ENCODE measurements at places on chromosomes 2 and 18.
A peak's percentile ranks its signal among the peaks of the same experiment; 100 is the strongest.

GRCh38 chr2:85988914-85989270, 100.1 kb upstream of the ST3GAL5 start:
- DNase-seq = no peak

DNA sequence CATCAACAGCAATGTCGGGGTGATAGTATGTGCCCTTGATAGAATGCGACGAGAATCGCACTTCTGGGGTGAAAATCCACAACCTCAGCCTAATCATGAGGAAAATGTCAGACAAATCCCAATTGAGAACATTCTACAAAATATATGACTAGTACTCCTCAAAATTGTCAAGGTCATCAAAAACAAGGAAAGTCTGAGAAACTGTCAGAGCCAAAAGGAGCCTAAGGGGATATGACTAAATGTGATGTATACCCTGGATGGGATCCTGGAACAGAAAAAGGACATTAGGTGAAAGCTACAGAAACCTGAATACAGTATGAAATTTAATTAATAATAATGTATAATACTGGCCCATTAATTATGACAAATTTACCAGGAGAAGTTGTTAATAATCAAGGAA, 7.6 kb upstream of the CACNB4 start:
- no peak for DNase-seq

GRCh38 chr2:222797871-222798270, 63.0 kb upstream of the ACSL3 start:
- no peak for DNase-seq

- DNase-seq = no peak
Observed at GRCh38 chr18:35662293-35663062, 80.9 kb downstream of the GALNT1 start.

DNA sequence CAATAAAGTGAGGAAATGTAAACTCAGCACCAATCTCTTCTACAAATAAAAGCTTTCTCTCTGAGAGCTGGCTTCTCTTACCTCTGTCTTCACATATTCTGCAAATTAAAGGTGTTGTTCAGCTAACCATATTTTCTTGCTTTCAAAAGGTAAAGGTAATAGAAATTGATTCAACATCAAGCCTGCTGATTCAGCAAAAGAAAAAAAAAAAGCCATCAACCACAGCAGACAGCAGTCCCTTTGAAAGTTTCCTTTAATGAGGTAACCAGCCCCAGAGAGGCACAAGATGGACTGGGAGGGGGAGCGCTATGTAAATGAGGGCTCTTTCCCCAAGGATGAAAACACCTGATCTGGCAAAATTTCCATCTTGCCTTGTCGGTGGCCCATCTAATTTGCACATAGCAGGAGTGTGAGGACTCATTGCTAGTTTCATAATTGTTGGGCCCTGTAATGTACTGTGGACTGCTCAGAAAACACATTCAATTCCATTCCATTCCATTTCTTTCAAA, 154.9 kb upstream of the SOX11 start:
- no peak for DNase-seq

GRCh38 chr2:1632510-1632909, 111.8 kb downstream of the PXDN start:
- DNase-seq = no peak

GRCh38 chr2:1603059-1603458, 141.3 kb downstream of the PXDN start:
- DNase-seq = no peak

DNA sequence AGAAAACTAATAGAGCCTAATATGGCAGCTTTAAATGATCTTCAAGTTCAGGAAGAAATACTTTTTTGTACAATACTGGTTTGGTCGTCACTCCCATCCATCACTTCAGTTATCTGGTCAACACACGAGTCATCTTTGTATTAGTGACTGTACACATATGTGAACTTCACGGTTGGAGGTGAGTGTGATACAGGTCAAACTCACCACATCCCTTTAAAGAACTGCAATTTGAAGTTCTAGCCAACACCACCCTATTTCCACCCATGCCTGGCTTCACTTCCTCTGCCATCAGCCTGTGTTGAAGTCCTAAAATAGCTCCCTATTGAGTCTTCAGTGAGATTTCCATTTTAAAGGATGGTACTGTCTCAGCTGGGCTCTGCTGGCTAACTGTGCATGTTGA, 361.9 kb downstream of the TXNL1 start:
- no peak for DNase-seq

DNA sequence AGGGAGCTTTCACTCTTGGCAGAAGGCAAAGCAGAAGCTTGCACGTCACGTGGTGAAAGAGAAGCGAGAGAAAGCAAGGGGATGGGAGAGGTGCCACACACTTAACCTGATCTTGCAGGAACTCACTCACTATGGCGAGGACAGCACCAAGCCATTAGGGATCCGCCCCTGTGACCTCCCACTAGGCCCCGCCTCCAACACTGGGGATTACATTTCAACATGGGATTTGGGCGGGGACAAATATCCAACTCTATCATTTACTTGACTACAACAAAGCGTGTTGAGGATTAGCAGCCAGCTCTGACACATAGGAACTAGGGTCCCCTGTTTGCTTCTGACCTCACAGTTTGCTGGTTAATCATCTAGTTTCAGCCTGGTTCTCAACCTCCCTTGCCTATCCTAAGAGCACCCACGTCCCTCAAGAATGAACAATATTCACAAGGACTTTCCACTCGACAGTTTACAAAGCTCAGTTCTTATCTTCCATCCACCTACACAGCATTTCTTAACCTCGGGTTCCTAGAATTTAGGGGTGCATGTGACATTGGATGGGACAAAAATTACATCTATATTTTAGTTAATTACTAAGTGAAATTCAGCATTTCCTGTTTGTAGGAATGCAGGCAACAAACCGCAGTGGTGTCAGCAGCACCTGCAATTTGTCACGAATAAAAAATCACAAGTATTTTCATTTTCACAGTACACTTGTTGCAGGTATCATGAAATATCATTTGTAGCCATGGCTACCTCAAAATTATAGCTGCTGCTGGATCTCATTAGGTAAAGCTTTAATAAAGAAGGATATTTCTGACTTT, 36.0 kb downstream of the LBH start:
- no peak for DNase-seq

DNA sequence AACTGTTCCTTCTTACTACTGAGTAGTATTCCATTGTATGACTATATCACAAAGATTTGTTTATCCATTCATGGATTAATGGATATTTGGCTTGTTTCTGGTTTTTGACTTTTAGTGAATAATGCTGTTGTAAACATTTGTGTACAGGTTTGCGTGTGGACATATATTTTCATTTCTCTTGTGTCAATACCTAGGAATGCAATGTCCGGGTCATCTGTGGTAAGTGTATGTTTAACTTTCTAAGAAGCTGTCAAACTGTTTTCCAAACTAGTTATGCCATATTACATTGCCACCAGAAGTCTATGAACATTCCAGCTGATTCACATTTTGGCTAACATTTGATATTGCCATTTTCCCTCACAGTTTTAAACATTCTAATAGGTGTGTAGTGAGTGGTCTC, 29.1 kb upstream of the SLC16A14 start:
- no peak for DNase-seq

- DNase-seq = no peak
Observed at GRCh38 chr2:192202373-192202772, 7.6 kb upstream of the TMEFF2 start.

DNA sequence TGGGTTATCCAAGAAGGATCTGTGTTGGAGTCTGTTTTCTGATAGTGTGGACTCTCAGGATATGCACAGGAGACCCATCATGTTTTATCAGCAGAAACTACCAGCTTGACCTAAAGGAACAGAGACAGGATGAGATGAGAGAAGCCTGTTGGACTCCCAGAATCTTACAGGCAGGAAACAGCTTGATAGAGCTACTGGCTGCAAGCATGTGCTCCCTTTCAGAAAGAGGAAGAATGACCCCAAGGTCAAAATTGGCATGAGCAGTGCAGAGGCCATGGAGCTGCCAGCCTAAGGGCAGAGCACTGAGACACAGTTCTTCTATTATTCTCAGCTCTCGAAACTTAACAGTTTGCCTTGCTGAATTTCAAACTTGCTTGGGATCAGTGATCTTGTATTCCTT, 135.2 kb upstream of the NFATC1 start:
- DNase-seq = no peak

GRCh38 chr2:234191819-234192407, 141.4 kb downstream of the SPP2 start:
- DNase-seq = no peak

GRCh38 chr2:161147856-161148255, 12.4 kb upstream of the TANK start:
- no peak for DNase-seq

DNA sequence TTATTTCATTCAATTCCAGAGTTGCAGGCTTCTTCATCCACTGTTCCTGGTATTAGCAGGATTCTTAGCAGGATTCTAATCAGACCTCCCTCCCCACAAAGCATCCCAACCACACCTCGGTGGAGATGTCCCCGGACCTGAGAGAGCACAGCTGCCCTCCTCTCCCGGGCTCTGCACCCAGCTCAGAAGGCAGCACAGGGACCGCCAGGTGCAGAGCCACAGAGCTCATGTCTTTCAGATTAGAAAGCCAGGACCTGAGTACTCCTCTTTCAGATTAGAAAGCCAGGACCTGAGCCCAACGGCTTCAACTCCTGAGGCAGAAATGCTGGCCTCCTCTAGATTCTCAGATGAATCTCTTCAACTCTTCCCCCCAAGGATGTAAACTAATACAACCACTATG, 152.3 kb downstream of the MYO5B start:
- no peak for DNase-seq

DNA sequence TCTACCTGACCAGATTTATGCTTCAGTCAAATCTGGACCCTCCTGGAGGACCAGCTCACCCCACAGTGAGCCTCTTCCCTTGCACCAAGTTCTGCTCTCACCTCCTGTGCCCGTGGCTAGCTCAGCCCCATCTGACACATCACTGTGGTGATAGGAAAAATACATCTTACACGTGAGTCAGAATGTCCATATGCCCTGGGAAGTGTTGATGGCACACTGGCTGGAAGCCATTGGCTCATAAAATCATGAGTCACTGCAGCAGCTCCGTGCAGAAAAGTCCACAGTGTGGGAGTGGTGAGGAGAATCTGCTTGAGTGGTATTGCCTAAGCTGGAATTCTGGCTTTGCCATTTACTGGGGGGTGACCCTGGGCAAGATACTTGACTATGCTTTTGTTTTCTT, 42.6 kb upstream of the RAPGEF4 start:
- DNase-seq = no peak

- peak; percentile 63 for DNase-seq
Observed at GRCh38 chr2:138827426-138828054, 47.4 kb upstream of the NXPH2 start.

DNA sequence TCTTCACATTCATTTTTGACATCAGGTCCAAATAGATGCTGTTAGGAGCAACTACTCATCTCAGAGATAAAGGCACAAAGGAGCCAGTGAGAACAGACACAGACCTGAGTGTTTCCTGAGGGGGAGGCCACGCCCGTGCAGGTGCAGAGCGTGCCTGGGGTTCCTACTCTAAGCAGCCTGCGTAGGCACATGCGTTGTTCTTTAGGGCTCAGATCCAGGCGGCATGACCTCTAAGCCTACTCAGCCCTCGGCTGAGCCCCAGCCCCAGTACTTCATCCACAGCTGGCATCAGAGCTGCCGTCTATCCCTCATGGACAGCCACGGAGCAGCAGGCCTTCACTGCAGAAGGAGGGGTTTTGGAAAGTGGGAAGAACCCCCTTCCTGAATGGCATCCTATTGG, 54.9 kb upstream of the PXDN start:
- DNase-seq = no peak

GRCh38 chr2:44267796-44268648, 7.3 kb upstream of the SLC3A1 start:
- no peak for DNase-seq

- no peak for DNase-seq
Observed at GRCh38 chr2:118529908-118530599, 317.4 kb downstream of the EN1 start.

GRCh38 chr2:129464036-129464435, 515.4 kb upstream of the RAB6C start:
- DNase-seq = no peak

GRCh38 chr2:159078443-159078842, 110.0 kb downstream of the TANC1 start:
- no peak for DNase-seq

GRCh38 chr2:192814376-192814775, 619.6 kb upstream of the TMEFF2 start:
- DNase-seq = no peak

Data from left kidney (tissue), 8 donors.